ENCODE measurements at places on chromosomes 6 and 20. TPM values are rescaled to one million over a fixed set of nuclear protein-coding genes. Genes with fewer than 3 reads are reported as not detected.

- no peak overlapping the region for H3K4me3 ChIP-seq
- no peak for DNase-seq
- no peak overlapping the region for H3K27ac ChIP-seq
- H3K27me3 ChIP-seq: no peaks in the 10 kb centered on the region
These were observed 82.5 kb upstream of the CCDC28A start for GRCh38 chr6:138690975-138691594.

- H3K36me3 ChIP-seq: no peaks in the 10 kb centered on the region
- H3K27me3 ChIP-seq: no peaks in the 10 kb centered on the region
- no peak overlapping the region for H3K27ac ChIP-seq
- H3K4me3 ChIP-seq: no peak overlapping the region
These were observed 140.4 kb downstream of the UST start for GRCh38 chr6:148887181-148887580.

GRCh38 chr20:18527836-18528235, 20.1 kb downstream of the SEC23B start:
- no peak overlapping the region for H3K4me3 ChIP-seq
- no peak overlapping the region for H3K27ac ChIP-seq
- H3K27me3 ChIP-seq: no peaks in the 10 kb centered on the region
- DNase-seq: no peak
- no peaks in the 10 kb centered on the region for H3K36me3 ChIP-seq
- H3K4me1 ChIP-seq: no peaks in the 10 kb centered on the region

GRCh38 chr6:151709329-151709728, 98.2 kb upstream of the ESR1 start:
- no peaks in the 10 kb centered on the region for H3K4me1 ChIP-seq
- H3K27ac ChIP-seq: no peak overlapping the region
- DNase-seq: no peak
- no peak overlapping the region for H3K4me3 ChIP-seq
- H3K36me3 ChIP-seq: no peaks in the 10 kb centered on the region

DNA sequence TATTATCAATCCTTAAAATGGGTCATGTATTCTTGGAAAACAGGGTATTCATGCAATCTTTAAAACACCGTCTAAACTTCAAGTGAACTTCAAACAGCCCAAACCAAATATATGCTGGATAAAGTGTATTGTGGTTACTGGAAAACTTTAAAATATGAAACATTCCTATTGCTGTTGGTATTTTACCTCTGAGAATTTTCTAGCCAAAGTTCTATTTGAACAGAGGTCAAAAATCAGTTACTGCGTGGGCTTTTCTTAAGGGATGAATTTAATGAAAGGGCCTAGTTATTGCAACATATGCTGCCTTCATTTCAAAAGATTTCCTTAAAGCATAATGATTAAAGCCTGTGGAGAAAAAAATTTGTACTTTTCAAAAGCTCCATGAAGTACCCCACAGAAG, 436.0 kb downstream of the PLCB1 start:
- no peaks in the 10 kb centered on the region for H3K4me1 ChIP-seq
- no peaks in the 10 kb centered on the region for H3K27me3 ChIP-seq
- no peak overlapping the region for H3K4me3 ChIP-seq
- no peak overlapping the region for H3K27ac ChIP-seq
- no peaks in the 10 kb centered on the region for H3K36me3 ChIP-seq
- no peak for DNase-seq

DNA sequence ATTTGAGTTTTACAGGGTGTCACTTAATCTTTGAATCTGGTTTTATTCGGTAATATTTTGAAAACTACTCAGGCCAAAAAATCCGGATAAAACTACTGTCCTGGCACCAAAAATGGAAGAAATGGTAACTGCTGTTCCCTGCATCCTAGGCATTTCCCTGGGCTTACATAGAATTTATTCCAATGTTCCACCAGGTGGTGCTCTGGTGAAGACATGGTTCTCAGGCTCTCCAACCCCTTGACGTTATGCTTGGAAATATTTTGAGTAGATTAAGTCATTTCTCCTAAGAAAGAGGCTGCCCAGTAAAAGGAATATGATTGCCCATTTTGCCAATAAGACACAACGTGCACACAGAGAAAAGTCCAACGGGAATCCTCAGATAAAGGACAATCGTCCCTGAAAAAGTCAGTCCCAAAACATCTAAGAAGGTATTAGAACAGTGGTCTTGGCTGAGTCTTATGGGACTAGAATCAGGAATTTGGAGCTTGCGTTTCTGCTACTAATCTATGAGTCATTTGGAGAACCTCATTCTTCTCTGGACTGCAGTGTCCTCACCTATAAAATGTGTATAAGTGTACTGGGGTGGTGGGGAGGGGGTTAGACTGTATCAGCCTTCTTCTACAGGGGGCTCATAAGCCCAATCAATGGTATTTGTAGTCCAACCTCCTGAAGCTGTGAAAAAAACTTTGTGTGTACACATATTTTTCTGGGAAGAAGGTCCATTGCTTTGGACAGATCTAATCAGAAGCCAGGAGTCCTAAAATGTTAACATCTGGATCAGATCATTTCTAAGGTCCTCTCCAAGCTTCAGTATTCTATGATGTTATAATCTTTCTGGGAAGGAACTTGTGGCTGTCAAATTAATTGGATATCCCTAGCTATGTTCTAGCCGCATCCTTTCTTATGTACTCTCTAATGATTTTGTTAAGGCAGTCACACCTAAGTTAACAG, 131.0 kb upstream of the BMP2 start:
- H3K36me3 ChIP-seq: no peaks in the 10 kb centered on the region
- no peaks in the 10 kb centered on the region for H3K4me1 ChIP-seq
- no peak overlapping the region for H3K27ac ChIP-seq
- H3K4me3 ChIP-seq: no peak overlapping the region

DNA sequence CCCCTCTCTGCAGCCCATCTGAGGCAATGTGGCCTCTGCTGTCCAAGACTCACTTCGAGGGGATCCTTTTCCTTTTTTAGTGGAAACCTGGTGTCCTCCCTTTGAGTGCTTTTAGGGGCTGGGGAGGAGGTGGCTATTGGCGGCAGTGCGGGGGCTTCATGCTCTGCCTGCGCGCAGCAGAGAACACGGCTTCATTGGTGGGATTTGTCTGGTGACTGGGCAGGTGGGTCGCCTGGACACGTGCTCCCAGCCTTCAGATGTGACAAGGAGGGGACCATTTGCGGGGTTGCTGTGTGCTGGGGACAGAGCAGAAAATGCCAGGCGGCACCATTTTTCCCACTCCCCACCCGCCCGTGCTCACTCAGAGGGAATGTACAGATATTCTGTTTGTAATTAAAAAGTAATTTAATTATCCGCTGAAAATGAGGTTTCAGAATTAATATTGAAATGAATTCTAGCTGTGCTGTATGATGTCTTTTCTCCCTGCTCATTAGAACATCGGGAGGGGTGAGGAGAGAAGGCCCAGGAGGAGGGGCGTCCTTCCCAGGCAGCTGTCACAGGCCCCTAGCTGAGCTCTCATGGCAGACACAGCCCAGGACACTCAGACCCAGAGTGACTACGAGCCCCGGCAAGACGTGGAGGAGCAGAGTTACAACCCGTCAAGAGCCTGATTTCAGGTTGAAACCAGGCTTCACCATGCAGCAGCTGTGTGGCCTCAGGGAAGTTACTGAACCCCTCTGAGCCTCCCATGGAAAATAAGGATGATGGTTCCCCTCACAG, 417.2 kb upstream of the SULF2 start:
- peaks cover 4% of the 10 kb centered on the region for H3K4me1 ChIP-seq
- no peak overlapping the region for H3K27ac ChIP-seq
- H3K36me3 ChIP-seq: no peaks in the 10 kb centered on the region
- H3K4me3 ChIP-seq: no peak overlapping the region
- no peak for DNase-seq

DNA sequence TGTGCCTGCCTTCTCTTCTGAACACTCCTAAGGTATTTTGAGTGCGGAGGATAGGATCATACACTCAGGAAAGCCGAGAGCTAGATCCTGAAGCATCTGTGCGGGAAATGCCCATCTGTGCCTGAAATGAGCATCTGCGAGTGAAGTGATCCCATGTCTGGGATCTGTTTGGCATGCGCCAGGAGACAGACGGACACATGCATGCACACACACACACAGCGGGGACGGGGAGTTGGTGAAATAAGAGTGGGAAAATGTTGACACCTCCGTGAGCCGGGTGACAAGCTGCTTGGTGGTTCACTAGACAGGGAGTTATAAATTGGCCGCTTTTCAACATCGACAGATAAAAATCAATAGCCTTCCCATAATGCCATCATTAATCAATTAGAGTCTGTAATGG, 13.8 kb downstream of the SYNJ2 start:
- peaks cover under 1% of the 10 kb centered on the region for H3K4me1 ChIP-seq
- DNase-seq: no peak
- no peaks in the 10 kb centered on the region for H3K36me3 ChIP-seq
- no peaks in the 10 kb centered on the region for H3K27me3 ChIP-seq

DNA sequence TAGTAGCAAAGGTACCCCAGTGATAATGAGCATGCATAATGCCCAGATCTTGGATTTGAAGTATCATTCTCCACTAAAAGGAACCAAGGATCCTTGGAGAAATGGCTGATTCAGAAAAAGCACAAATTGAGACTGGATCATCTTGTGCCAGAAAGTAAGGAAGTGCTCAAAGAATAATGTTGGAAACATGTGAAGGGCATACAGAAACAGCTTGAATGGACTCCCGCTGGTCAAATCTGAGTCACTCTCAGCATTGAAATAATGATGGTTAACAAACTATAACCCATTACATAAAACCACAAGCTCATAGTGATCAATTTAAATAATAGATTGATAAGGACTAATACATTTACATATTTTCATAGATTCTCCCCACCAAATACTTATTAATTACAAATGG, 3.6 kb upstream of the OSTM1 start:
- DNase-seq: no peak
- H3K36me3 ChIP-seq: no peaks in the 10 kb centered on the region
- H3K27me3 ChIP-seq: no peaks in the 10 kb centered on the region
- peaks cover 7% of the 10 kb centered on the region for H3K4me1 ChIP-seq
- H3K4me3 ChIP-seq: no peak overlapping the region
- H3K27ac ChIP-seq: no peak overlapping the region

GRCh38 chr6:79280756-79281155, 46.3 kb upstream of the HMGN3 start:
- H3K4me3 ChIP-seq: no peak overlapping the region
- H3K36me3 ChIP-seq: no peaks in the 10 kb centered on the region
- no peaks in the 10 kb centered on the region for H3K27me3 ChIP-seq

DNA sequence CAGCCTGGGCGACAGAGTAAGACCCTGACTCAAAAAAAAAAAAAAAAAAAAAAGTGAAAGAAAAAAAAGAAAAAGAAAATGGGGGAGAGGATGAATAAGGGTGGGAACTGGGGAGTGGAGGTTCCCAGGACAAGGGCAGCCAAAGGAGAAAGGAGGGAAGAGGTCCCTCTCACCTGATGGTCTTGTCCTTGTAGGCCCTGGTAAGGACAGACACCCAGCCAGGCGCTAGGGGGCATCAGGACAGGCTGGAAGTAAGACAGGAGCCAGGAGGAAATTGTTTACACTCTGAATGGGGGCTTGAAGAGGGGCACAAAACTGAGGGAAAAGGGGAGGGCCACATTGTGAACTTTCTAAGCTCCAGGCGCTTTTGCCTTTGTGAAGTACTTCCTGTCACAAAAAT, 2.3 kb upstream of the ALDH5A1 start:
- peaks cover 3% of the 10 kb centered on the region for H3K4me1 ChIP-seq
- no peak overlapping the region for H3K27ac ChIP-seq
- no peaks in the 10 kb centered on the region for H3K36me3 ChIP-seq
- DNase-seq: no peak

DNA sequence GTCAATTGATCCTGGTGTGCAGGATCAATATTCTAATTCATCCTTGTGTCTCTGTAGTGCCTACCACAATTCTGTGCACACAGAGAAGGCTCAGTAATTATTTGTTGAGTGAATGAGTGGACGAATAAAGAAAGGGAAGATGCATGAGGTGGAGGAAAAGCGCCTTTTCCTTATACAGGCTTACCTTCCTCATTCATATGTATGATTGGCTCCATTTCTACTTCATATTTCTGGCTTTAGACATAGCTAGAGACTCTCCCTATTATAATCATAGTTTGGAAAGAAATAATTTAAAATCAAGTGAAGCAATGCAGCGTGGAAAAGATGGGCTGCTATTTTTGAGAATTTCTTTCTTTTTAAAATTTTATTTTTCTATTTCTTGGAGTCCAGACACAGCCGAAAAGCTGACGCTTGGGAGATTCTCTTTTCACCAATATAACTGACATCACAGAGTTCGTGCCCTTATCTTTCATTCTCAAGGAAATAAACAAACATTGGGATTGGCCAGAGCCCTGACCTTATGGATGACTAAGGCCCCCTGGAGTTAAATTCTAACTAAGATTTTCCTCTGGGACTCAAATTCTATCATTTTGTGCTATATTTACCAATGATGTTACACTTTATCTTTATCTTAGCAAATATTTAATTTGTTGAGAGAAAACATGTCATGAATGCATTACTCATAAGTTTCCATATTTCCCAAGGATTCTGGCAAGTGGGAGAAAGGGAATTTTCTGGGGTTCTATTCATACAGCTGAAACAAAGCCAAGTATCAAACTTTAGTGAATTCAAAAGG, 48.1 kb downstream of the PRL start:
- H3K36me3 ChIP-seq: no peaks in the 10 kb centered on the region
- no peaks in the 10 kb centered on the region for H3K27me3 ChIP-seq
- H3K4me1 ChIP-seq: no peaks in the 10 kb centered on the region
- no peak overlapping the region for H3K27ac ChIP-seq

- no peak overlapping the region for H3K4me3 ChIP-seq
- no peak for DNase-seq
- no peaks in the 10 kb centered on the region for H3K27me3 ChIP-seq
These were observed 73.8 kb downstream of the MAP3K5 start for GRCh38 chr6:136718476-136718875.

- H3K27me3 ChIP-seq: no peaks in the 10 kb centered on the region
- H3K27ac ChIP-seq: no peak overlapping the region
- H3K4me3 ChIP-seq: no peak overlapping the region
- H3K36me3 ChIP-seq: no peaks in the 10 kb centered on the region
- H3K4me1 ChIP-seq: peaks cover 25% of the 10 kb centered on the region
These were observed 39.2 kb upstream of the CDKN1A start for GRCh38 chr6:36639171-36639808.

GRCh38 chr6:78966542-78966941, 99.2 kb downstream of the IRAK1BP1 start:
- no peak for DNase-seq
- H3K4me1 ChIP-seq: no peaks in the 10 kb centered on the region
- H3K27ac ChIP-seq: no peak overlapping the region
- H3K36me3 ChIP-seq: no peaks in the 10 kb centered on the region
- H3K27me3 ChIP-seq: no peaks in the 10 kb centered on the region

DNA sequence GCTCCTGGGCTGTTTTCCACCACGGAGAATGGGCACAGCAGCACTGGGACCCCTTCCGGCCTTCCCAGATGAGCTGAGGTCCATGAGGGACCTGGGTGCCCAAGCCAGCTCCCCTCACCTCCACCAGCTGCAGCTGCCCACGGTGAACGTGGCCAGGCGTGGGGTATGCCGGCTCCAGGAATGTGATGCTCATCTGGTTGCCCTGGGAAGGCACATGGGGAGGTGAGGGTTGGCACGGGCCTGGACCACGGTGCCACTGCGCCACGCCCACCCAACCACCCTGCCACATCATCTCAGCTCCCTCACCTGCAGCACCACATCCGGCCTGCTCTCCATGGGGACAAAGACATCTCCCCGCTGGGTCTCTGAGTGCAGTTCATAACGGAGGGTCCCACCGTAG, 23.8 kb downstream of the ADRM1 start:
- H3K27me3 ChIP-seq: no peaks in the 10 kb centered on the region
- H3K4me1 ChIP-seq: no peaks in the 10 kb centered on the region
- no peak for DNase-seq
- no peaks in the 10 kb centered on the region for H3K36me3 ChIP-seq

Gene PTGIS
- total RNA-seq: 221 TPM

Gene SLC17A1
- not detected for total RNA-seq

Gene NNAT
- 0.25 TPM for total RNA-seq

Gene CYP24A1
- total RNA-seq: not detected

Gene OPRM1
- total RNA-seq: not detected

Gene ESF1
- total RNA-seq: 10.3 TPM

Gene MROH8
- total RNA-seq: 4.7 TPM

Gene SMPD2
- total RNA-seq: 8.5 TPM

Gene FNDC11
- total RNA-seq: 0.10 TPM
